ENCODE measurements at places on chromosomes 2 and 18.
A peak's percentile ranks its signal among the peaks of the same experiment; 100 is the strongest.

- no peak for DNase-seq
These were observed 22.2 kb downstream of the KCNG2 start for GRCh38 chr18:79819968-79820351.

DNA sequence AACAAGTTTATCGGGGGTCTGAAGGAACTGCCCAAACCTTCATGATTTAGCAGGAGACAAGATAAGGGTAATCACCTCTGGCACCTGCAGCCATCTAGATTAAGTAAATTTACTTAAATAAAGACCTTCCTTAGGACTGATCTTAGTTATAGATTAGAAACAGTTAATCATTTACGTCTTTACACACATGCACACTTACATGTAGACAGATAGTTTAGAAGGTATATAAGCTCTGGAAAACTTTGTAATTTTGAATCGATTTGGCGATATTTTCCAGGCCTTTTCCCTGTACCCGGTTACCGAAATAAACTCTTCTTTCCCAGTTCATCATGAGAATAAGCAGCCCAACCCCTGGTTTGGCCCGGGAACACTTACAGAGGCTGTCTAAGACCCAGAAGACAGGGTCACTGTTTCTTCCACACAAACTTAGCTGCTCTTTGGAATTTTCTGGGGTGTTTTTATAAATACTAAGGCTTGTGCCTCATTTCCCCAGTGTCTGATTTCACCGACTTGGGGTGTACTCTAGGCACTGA lies 560 bp upstream of the SKA1 start:
- DNase-seq = no peak

- no peak for DNase-seq
These were observed 34.2 kb downstream of the SPATS2L start for GRCh38 chr2:200340508-200341224.

DNA sequence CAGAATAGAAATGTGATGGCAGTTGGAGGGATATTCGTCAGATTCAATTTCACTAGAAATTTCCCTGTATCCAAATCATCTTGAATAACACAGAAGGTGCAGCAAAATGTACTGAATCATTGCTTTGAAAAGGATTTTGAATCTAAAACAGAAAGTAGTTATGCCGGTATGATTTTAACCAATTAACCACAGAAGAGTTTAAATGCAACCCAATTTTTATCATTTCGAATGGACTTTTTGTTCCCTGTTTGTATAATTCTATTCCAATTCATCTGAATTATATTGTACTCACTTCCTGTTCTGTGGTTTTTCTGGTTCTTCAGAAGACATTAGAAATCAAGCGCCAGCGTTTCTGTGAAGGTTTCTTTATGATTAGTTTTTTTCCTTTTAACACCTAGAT lies 190.4 kb downstream of the MYO3B start:
- no peak for DNase-seq

DNA sequence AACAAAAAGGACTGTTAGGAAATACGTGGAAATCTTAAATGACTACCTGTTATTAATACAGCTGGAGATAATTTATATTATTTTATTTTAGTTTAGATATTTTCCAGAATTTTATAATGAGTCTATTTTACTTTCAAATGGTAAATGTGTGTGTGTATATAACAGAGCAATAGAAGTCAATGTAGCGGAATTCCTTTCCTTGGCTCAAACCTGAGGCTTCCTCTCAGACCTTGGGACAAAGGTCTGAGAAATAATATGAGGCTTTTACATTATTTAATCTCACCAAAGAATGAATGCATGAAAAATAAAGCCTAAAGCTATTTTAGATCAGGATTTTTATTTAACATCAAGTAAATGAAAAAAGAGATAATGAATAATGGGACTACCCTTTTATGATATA lies 65.7 kb downstream of the SLC8A1 start:
- no peak for DNase-seq

- peak; percentile 49 for DNase-seq
These were observed 3.6 kb downstream of the ZNF516 start for GRCh38 chr18:76491473-76491775.

- no peak for DNase-seq
These were observed 86.0 kb upstream of the TWIST2 start for GRCh38 chr2:238761868-238762267.

- no peak for DNase-seq
These were observed 64.0 kb upstream of the STK39 start for GRCh38 chr2:168311261-168311910.

DNA sequence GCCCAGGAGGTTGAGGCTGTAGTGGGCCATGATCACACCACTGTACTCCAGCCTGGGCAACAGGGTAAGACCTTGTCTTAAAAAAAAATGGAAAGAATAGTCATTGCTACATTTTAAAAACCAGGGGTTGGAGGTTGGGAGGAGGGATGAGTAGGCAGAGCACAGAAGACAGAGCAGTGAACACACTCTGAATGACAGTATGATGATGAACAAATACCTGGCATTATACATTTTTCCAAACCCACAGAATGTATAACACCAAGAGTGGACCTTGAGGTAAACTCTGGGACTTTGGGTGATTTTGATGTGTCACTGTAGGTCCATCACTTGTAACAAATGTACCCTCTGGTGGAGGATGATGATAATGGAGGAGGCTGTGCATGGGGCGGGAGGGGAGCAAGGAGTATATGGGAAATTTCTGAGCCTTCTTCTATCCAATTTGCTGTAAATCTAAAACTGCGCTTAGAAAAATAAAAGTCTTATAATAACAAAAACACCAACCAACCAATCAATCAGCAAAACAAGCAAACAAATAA lies 111.4 kb upstream of the PGAP1 start:
- no peak for DNase-seq

- DNase-seq = no peak
These were observed 784.1 kb upstream of the FANCL start for GRCh38 chr2:59025157-59025757.

DNA sequence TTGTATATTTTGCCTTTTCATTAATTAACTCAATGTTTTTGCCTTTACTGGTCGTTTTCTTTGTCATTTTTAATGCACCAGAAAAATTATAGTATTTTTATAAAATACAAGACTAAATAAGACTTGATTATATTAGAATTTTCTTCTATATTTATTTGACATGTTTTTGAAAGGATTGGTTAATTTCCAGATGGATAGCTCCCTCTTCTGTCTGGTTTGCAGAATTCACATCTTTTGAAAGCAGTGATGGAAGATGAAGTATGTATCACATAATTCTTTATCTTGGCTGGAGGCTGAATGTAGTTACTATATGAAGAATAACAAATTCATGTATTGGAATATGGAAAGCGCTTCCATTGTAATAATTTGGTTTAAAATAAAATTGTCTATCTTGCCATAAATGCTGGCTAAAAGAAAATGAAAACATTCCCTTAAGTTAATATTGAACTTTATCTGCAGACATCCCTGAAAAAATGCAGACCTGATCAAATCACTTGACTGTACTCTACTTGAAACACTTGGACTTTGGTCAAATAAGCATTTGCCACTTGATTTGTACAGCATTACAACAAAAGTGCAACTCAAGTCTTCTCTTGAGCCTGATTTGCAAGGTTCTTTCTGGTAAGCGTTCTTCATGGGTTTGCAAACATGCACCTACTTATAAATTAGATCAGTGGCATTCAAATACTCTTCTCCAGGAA lies 86.3 kb upstream of the EFEMP1 start:
- no peak for DNase-seq

DNA sequence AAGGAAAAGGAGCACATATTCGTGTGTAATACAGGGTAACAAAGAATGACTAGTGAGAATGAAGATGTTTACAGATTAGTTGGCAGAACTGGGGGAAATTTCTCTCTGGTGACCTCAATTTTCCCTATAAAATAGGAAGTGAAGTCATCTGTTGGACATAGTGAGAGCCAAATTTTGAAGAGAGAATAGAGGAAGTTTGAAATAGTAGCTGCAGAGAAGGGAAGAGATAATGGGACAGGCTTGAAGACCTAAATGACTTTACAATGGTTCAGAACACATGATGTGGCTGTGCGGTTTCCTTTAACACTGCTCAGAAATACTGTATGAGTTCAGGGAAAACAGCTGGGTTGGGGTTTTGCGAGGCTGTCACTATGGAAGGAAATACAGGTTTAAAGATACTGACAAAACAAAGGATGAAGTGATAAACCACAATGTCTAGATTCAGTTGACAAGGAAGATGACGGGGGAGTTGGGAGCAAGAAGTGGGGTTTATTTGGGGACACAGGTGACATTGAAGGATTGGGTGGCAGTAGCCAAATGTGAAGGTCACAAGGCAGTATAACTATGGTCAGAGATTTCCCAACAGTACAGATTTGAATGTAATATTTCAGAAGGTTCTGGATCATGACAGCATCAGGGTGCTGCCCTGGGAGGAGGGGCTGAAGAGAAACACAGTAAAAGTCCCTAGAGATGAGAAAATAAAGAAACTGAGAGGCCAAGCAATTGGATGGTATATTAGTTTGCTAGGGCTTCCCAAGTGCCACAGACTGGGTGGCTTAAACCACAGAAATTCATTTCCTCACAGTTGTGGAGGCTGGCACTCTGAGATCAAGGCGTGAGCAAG lies 82.6 kb upstream of the TANK start:
- peak; percentile 1 for DNase-seq

- DNase-seq = no peak
These were observed 149.7 kb upstream of the TANK start for GRCh38 chr2:161010503-161011015.

DNA sequence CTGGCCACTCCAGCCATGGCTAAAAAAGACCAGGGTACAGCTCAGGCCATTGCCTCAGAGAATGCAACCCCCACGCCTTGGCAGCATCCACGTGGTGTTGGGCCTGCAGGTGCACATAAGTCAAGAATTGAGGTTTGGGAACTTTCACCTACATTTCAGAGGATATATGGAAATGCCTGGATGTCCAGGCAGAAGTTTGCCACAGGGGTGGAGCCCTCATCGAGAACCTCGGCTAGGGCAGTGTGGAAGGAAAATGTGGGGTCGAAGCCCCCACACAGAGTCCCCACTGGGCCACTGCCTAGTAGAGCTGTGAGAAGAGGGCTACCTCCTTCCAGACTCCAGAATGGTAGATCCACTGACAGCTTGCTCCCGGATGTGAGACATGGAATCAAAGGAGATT lies 477.3 kb downstream of the LPIN1 start:
- DNase-seq = no peak

- DNase-seq = no peak
These were observed 111.8 kb downstream of the USP34 start for GRCh38 chr2:61359058-61359457.

GRCh38 chr2:157782057-157782845 lies 93.9 kb downstream of the ACVR1 start:
- no peak for DNase-seq

DNA sequence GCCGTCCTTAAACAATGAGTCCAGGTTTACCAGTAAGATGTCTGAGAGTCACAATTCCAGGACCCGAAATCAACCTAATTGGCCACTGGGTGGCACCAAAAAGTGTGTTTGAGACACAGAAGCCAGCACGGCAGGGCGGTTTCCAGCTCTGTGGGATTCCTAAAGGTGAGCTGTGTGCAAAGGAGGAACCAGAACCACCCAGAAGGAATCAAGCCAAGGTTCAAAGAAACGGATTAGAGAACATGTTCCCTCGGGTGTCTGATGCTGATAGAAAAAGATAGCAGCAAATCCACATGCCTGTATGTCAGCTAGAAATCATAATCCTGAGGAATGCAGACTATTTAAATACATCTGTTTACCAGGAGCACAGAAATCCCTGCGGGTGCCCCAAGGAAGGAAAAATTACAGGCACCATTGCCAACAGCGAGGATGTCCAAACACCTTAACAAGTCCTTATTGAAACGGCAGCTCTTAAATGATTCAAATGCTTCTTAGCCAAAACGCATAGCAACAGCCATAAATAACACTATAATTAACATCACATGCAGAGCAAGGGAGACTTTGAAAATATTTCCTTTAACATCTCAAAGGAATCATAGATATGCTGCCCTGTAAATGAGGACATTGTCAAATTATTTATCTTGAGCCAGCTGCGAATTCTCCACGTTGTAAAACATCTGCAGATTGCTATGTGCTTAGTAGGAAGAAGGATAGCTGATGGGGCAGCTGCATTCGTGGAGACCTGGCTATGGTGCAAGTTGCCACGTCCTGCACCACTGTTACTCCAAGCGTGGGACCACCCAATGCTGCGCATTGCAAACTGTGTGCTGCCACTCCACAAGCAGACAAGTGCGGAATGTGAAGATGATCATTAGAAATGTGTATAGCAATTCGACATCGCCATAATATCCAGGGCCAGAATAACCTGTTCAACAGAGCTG lies 318.7 kb upstream of the NCKAP5 start:
- peak; percentile 17 for DNase-seq

GRCh38 chr2:223513771-223514455 lies 88.2 kb downstream of the SCG2 start:
- DNase-seq = no peak

GRCh38 chr2:74201596-74201995 lies 3.2 kb downstream of the MTHFD2 start:
- no peak for DNase-seq

DNA sequence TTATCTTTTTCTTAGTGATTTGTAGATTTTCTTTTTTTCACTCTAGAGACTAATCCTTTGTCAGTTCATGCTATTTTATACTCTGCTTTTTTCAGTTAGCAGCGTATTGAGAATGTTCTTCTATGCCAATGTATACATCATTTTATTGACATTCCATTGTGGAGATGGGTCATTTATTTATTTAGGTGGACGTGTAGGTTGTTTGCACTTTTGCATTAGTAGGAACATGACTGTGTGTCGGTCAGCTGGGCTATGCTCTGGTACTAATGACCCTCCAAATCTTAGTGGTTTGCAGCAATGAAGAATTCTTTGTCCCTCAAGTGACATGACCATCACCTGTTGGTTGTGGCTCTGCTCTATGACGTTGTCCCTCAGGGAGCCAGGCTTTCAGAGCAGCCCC lies 33.6 kb downstream of the HPCAL1 start:
- no peak for DNase-seq

- DNase-seq = no peak
These were observed 173.1 kb upstream of the RAB6C start for GRCh38 chr2:129806317-129806716.

- DNase-seq = no peak
These were observed 73.7 kb upstream of the SLC1A4 start for GRCh38 chr2:64915510-64915900.

All from activated CD8-positive, alpha-beta memory T cell treated with anti-CD3 and anti-CD28 coated beads for 1 hour (primary cell).